Glomerular endothelial cell (primary cell): ENCODE measurements at places on chromosomes 7 and 10.

DNA sequence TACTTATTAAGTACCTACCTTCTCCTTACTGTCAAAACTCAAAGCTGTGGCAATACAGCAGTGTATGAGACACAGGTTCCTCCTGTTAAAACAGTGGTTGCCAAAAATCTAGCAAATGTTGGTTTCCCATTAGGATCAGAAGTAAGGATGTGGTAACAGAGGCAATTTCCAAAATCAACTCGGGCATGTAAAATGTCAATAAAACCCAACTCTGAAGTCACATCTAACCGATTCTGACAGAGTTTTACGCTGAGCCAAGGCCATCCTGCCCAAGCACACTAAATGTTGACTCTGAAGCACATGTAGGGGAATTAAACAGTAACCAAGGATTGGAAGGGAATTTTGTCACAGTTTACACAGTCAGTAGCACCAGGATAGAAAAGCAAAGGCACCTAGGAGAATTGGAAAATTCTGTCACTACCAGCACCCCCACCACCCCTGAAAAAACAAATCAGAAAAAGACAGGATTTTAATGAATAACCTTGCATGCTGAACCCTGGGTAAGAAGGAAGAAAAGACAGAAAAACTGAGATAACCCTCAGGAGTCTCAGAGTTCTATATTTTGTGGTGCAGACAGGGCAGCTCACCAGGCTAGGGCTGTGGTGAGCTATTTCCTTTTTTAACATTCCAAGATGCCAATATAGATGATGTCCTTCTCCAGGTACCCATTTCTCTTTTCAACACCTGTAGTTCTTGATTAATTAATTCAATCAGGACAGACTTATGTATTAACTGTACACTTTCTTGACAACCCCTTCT, 119.5 kb downstream of the DOCK4 start:
- no peak for DNase-seq

- no peak for DNase-seq
Measured at GRCh38 chr7:68122801-68123200, 1126.2 kb downstream of the TYW1 start.

DNA sequence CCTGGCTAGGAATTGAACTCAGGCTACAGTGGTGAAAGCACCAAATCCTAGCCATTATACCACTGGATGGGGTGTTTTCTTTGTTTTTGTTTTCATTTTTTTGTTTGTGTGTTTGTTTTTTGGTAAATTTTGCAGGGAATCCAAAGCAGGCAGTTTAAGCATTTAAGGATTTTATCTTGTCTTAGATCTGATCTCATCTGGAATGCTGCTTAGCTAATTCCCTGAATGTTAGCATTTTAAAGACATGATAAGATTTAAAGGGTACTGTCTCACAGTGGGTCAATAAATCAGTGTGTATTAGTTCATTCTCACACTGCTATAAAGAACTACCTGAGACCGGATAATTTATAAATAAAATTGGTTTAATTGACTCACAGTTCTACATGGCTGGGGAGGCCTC, 5.6 kb upstream of the MKLN1 start:
- no peak for DNase-seq

DNA sequence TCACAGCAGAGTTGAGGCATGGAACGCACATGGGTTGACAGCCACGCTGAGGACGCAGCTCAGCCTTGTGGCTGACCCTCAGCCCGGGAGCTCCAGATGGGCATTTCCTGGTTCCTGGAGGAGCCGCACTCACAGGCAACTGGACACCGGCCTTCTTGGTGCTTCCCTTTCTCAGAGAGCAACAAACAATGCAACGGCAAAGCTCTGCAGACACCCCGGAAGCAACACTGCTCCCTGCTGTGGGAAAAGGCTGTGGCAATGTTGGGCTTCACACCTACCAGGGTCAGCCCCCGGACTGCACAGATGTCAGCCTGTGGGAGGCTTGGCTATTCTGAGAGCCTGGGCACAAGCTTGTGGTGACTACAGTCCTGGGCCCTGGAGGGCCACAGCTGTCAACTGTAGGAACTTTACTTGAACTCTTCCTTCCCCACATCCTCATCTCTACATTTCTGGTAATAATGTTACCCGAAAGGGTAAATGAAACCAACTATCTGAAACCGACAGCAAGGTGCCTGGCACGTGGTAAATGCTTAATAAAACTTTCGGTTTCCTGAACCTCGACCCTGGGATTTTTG, 597.5 kb upstream of the MKI67 start:
- DNase-seq, result no peak

DNA sequence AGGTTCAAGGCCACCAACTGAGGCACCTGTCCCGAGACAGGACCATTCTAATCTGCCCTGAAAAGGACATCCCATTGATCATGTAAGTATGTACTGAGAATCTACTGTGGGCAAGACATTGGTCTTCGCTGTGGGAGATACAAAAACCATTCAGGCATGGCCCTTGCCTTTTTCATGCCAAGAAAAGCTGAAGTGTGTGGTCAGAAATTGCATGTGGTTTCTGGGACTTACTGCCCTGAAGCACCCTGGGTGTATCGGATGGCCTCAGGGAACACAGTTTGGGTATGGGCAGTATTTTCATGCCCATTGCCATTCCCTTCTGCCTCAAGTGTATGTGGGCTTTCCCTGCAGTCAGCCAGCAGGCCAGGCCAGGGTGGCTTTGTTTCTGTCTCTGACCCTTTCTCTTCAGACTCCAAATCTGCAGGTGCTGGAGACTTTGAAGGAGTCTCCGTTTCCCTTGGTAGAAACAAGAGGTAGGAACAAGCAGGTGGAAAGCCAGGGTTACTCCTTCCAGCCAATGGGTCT, 285.7 kb downstream of the ZEB1 start:
- no peak for DNase-seq

- no peak for DNase-seq
Measured at GRCh38 chr10:112613620-112614019, 166.6 kb downstream of the VTI1A start.

GRCh38 chr7:75642810-75643486, 95.8 kb downstream of the HIP1 start:
- DNase-seq, result peak; percentile 63

DNA sequence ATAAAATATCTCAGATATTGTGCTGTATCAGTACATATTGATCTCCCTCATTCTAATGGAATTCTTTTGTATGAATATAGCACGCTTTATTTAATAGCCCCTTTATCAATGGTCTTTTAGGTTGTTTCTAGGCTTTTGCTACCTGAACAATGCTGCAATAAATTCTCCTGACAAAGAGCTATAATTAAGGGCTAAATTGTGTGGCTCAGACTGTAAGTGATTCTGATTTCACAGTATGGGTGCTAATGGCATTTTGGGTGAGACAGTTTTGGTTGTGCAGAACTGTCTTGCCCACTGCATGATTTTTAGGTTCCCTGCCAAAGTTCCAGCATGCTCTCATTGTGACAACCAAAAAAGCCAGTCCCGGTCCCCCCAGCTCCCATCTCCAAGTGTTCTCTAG, 363.2 kb downstream of the REEP3 start:
- no peak for DNase-seq

DNA sequence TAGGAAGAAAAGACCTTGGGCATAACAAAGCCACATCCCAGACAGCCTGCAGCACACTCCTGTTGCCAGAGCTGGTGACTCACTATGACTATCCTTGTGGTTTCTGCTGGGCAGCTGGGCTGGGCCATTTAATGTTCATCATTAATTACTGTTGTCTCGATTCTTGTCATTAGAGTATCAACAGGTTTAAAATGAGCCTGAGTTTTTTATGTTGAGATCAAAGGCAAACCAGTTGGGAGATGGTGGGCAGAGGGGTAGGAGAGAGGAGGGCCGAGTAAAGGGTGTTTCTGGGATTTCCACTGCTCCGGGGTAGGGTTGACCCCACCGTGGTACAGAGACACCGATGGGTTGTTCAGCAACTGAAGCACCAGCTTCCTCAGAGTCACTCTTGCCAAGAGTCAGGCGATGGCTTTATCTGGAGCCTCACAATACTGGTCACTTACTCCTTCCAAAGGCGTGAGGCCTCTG, 128.7 kb upstream of the LYZL1 start:
- DNase-seq, result no peak

GRCh38 chr7:43039346-43039745, 73.1 kb upstream of the HECW1 start:
- no peak for DNase-seq

DNA sequence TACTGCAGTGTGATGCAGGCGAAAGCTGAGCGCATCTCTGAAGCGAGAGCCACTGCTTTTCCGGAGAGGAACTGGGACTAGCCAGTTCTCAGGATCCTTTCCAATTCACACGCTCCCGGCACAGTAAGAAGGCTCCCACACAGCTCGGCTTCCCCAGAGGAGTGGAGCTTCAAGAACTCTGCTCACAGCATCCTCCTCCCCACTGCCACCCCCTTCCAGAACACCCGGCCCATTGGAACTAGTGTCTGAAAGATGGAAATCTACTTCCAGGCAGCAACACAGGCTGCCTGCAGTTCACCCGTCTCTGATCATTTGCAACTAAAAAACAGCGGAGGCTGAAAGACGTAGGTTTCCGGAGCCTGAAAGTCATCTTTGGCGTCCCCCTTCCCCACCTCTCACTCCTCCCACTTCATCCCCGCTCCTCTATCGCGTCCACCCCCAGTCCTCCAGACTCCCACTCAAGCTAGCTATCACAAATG, at the start of gene DGKB:
Gene DGKB (minus strand): TSS at position 163 of the 479 bp plus-strand sequence.
- DNase-seq, result no peak

DNA sequence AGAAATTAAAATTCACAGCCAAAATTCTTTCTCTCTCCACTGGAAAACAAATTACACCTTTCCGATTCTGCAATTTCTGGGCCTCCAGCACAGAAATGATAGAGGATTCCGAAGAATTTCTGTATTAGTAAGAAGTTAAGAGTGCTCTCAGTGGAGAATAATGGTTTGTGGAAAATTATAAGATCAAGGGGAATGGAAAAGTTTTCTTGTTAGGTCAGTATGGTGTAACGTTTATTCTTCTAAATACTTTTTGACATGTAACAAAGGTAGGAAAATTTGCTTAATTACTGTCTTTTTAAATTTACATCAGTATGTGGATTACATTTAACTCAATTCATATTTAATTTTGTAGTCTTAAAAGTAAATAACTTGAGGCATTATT, 288.3 kb upstream of the NFE2L3 start:
- no peak for DNase-seq

- DNase-seq, result no peak
Measured at GRCh38 chr10:112938808-112939482, 11.1 kb upstream of the TCF7L2 start.

DNA sequence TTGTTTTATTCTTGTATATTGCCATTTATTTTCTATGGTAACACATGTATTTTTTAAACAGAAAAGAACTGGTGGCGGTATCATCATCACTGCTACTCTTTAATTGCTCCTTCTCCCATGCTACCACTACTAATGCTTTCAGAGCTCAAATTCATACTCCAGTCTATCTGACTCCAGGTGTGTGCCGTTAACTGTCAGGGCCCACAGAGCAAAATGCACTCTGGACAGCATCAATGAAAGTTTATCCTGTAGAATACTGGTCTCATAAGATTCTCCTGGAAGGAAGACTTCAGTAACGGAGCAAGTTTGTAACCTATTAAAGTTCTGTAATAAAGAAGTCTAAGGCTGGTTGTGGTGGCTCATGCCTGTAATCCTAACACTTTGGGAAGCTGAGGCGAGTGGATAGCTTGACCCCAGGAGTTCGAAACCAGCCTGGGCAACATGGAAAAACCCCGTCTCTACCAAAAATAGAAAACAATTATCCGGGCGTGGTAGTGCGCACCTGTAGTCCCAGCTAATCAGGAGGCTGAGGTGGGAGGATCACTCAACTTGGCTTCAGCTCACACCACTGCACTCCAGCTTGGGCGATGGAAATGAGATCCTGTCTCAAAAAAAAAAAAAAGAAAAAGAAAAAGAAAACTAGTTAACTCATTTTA, 18.4 kb downstream of the ZNRF2 start:
- no peak for DNase-seq

GRCh38 chr10:35794703-35795102, 152.6 kb upstream of the FZD8 start:
- DNase-seq, result no peak

- DNase-seq, result no peak
Measured at GRCh38 chr10:132827423-132827789, 41.5 kb upstream of the NKX6-2 start.

DNA sequence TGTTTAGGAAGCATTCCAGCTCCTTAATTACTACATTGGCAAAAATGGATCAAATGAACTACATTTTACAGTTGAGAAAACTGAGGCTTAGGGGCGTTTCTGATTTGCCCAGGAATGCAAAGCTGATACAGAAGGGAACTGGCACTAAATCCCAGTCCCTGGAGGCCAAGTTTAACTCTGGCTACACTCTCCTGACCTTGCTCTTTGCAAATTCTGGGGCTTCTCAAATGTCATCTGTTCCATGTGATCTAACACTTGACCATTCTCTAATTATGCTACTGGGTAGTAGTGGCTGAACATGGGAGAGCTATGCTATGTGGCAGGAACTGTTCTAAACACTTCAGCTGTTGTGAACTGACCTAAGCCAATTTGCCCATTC, 11.3 kb upstream of the HABP2 start:
- no peak for DNase-seq

DNA sequence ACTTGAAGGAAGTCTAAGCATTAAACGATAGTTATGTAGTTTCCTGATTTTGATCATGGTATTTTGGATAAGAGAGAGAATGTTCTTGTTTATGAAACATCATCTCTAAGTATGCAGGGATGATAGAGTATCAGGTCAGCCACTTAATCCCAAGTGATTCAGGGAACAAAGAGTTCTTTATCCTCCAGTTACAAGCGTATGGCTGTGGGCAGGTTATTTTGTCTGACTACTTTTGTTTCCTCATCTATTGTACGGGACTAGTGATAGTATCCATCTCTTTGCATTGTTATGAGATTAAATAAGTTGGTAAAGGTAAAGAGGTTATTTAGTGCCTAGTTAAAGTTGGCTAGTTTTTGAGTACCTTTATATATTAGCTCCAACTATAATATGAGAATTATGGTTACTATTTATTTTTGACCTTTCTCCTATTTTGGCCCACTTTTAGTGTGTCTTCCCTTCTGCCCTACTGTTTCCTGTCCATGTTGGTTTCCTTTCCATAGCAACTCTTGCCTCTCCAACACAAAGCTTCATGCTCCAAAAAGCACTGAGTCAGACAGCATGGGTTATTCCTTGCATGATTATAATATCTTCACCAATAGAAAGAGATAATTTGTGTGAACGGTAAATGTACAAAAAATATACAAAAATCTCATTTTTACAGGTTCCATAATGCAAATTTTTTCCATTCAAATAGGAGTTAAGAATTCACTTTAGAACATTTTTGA, 65.4 kb downstream of the SP8 start:
- DNase-seq, result no peak

GRCh38 chr10:114084215-114084614, 40.5 kb downstream of the ADRB1 start:
- no peak for DNase-seq

DNA sequence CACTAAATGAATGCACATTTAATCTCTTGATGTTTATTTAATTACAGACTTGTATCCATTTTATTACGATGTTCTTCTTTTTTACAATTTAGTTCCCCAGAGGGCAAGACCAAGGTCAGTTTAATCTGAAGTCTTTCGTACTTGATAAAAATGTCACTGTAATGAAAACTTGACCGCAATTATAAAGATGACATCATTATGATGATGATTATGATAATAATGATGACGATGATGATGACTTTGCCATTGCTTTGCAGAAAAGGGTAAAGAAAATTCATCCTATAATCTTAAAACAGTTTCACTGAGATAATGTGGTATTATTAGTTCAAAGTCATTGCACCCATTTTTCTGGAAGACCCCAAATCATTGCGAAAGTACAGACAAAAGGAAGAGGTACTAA, 290.1 kb downstream of the NEBL start:
- DNase-seq, result no peak

GRCh38 chr10:122646511-122647382, 52.9 kb downstream of the C10orf120 start:
- DNase-seq, result no peak
